ENCODE measurements at places on chromosomes 3 and 15.
A peak's percentile ranks its signal among the peaks of the same experiment; 100 is the strongest.

GRCh38 chr15:84911879-84912660, 27.6 kb downstream of the SLC28A1 start:
- no peak for DNase-seq

DNA sequence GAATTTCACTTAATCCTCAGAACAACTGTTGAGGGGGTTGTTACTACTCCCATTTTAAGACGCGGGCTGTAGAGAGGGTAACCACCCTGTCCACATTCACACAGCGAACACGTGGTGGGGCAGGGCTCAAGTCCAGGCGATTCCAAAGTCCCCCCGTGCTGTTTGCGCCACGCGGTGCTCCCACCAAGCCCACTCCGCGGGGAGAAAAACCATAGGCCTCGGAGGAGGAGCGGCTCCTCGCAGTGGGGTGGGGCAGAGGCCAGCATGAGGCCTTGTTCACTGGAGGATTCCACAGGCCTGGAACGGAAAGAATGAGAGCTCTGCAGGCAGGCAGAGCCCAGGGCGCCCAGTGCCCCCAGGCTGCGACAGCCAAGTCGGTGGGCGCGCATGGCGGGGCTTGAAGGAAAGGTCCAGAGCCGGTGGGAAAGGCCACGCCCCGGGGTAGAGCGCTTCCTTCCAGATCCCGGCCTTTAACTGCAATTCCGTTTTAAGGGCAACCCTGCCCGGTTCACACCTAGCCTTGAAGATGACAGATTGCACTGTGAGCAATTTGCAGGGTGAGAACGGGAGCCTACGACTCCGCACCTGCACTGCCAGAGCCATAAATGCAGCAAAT, 161.8 kb upstream of the TBL1XR1 start:
- peak; percentile 28 for DNase-seq

GRCh38 chr15:51726302-51727073, 11.0 kb downstream of the LYSMD2 start:
- DNase-seq, result no peak

DNA sequence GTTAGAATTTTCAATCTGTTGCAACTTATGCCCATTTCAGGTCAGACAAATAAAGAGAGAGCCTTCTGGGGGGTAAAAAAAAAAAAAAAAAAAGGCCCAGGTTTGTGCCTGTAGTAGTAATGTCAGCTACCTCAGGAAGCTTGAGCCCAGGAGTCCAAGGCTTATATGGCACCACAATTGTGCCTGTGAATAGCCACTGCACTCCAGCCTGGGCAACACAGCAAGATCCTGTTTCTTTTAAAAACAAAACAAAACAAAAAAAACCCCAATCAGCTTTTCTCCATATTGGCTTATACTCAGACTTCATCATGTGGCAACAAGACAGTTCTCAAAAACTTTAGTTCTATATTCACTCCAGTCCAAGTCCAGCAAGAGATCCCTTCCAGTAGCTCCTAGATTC, 8.4 kb upstream of the LRRFIP2 start:
- DNase-seq, result no peak

DNA sequence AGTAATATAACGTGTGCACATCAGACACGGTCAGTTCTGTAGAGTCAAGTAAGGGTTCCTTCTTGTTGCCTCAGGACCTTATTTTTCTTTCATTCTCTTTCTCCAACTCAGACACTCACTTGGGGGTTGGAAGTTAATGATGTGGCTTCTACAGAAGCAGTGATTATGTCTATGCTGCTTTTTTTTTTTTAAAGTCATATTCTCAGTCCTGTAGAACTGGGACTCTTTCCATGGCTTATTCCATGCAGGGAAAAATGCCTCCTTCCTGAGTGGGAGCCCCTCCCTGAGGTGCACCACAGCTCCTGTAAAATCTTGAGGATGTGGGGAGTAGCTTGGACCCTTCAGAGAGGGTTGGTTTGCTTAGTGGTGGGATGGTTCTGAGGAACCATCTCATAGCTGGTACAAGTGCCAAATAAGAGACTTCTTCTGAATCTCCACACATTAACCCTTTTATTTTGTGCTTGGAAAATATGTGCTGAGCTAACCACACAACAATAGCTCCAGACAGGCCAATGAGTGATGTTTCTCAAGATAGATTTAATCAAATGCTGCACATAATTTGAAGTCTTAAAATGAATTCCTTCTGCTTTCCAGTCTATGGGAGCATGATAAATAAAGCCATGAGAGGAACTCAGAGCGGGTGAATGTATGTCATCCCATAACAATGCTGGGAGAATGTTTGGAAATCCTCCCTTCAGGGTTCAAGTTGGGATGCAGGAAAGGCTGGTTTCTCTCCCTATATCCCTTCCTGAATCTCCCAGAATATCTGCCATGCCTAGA, 23.3 kb upstream of the FSTL1 start:
- DNase-seq, result no peak

DNA sequence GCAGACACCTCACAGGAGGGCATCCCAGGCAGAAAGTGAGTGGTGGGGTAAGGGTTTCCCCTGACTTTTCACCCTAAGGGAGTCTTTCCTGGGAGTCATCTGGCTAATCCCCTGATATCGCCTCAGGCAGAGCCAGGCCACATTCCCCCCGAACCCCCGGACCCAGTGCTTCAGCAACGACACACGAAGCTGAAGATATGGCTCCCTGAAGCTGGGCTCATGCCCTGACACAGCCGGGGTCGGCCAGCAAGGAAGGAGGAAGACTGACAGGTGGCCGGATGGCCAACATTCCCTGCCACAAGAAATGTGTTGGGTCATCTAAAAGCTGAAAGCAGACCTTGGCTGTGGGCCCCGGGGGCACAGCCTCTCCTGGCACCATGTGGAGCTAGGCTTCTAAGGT, 14.4 kb downstream of the CHST13 start:
- no peak for DNase-seq

GRCh38 chr3:157159037-157159761, 748 bp downstream of the CCNL1 start:
- DNase-seq, result peak; percentile 87

- DNase-seq, result no peak
Observed at GRCh38 chr3:59404064-59404463, 354.2 kb upstream of the CFAP20DC start.

DNA sequence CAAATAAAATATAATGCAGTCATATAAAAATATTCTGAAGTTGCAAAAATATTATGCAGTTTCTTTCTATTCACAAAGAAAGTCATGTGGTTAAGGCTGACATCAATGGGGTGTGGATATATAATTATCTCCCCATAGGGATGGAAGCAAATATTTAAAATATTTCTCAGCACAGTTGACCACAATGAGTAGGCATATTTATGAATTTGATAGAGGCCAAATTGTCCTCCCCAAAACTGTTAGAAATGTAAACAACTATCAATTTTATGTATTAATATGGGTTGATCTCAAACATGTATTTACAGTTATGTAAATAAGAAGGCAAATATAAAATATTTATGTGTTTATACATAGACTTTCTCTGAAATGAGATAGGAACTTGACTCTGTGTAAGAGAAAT, 246.0 kb upstream of the CBLB start:
- DNase-seq, result no peak

DNA sequence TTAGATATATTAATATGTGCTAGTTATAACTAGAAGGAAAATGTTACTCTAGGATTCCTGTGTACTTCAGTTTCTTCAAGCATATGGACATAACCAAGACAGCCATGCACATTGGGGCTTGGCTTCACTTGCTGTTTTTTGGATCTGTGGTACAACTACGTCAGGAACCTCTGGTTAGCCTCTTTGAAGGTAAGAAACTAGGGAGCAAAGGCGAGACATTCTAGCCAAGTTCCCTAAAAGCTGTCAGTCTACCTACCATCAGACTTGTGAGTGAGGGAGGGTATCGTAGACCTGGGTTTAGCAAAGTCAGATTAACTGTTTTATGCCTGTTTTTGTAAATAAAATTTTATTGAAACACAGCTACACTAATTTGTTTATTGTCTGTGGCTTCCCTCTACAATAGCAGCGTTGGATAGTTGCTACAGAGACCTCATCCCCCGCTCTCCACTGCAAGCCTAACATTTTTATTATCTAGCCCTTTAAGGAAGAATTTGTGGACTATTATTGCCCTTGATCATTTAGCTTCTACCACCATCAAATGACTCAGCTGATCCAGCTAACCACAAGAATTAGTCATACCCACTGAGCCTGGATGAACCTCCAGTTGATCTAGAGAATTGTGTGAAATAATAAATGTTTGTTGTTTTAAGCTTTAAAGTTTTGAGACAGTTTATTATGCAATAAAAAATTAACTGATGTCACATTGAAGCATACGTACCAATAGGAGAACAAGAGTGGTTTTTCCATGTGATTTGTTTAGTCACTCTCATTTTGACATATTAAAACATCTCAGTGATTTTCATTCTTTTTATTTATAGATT, 58.1 kb downstream of the RSRC1 start:
- DNase-seq, result no peak

DNA sequence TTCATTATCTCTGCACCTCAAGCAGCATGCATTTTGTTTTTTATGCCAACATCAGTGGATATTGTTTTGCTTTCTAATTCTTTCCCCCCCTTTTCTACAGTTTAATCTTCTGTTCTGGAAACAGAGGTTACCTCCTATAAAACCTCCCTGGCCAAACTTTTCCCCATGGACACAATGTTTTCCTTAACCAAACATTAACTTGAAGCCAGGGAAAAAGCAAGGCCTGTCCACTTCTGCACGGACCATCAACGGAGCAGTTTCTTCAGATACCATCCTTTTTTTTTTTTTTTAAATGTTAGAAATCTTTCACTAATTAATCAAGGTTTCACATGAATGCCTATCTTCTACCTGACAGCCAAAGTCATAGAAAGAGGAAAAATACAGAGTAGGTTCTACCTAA, 127.0 kb downstream of the ADAMTS9 start:
- no peak for DNase-seq

DNA sequence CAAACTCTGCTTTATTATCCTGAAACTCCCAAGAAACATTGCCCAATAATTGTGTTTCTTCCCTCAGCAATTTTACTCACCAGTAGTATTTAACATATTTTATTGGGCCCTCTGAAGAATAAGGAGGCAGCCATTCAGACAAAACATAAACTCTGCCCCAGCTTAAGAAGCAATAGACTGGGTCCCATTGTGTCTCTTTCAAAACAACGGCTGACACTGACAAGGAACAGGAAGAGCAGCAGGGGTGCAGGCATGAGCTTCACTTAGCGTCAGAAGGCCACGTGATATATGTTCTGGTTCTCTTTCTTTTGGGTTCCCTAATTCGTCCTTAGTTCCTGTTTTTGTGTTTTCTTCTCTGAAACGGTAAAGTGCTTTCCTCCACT, 242.3 kb downstream of the FHIT start:
- no peak for DNase-seq

DNA sequence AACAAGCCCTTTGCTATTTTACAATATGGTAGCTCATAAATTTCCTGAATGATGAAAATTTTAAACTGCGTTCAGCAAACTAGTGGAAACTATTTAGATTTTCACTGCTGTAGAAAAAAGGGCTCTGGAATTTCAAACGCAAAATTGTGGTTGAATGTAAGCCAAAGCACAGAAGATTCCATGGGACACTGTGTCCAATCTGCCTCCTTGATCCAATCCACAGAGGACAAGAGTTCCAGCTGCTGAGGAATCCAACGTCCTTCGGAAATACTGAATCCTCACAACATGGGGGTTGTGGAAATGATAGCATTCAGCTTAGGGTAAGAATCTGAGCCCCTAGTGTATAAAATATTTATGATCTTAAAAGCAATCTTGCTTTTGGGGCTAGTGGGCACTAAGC, 161.0 kb downstream of the PLD1 start:
- DNase-seq, result no peak

GRCh38 chr3:151265866-151266265, 12.5 kb downstream of the P2RY14 start:
- no peak for DNase-seq

- no peak for DNase-seq
Observed at GRCh38 chr15:69119683-69120395, 40.6 kb upstream of the GLCE start.

GRCh38 chr15:75891895-75892294, 11.8 kb upstream of the FBXO22 start:
- no peak for DNase-seq

GRCh38 chr3:120555657-120556509, 40.3 kb upstream of the NDUFB4 start:
- DNase-seq, result no peak

DNA sequence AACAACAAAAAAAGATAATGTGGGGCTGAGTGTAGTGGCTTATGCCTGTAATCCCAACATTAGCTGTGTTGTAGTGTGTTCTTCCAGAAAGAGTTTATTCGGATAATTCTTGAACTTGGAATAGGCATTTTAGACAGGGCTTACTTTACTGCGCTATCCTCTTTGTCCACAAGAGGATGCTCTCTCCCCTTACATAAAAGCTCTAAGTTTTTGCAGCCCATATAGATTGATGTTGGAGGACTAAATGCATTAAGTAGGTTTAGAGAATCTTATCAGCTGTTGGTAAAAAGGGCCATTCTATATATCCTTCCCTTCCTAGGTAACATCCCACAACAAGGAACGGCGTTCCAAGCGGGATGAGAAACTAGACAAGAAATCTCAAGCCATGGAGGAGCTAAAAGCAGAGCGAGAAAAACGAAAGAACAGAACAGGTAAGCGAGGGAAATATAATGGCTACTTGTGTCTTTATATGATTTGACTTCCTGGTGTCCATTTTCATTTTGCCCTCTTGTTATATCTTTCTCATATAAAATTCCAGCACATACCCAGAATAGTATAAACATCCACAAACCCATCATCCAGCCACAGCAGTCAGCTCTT, 27.8 kb upstream of the ITPKA start:
- DNase-seq, result no peak

DNA sequence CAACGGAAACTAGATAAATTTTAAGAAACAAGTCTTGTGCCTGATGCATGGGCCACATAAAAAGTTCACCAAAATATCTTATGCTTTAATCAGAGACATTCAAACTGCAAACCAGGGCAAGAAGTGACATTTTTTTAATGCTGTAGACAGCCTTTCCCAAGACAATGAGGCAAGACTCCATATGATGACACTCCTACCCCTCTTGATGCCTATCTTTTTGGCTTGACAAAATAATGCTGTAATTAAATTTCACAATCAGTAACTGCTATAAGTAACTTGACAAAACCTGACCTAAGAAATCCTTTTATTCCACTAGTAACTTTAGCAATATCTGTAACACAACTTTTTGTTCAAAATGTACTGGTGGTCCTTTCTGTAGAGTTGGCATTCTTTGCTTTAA, 48.7 kb downstream of the ECT2 start:
- DNase-seq, result no peak

GRCh38 chr3:63798949-63799348, 20.1 kb upstream of the C3orf49 start:
- no peak for DNase-seq

GRCh38 chr3:87420171-87420570, 143.8 kb upstream of the POU1F1 start:
- no peak for DNase-seq

- no peak for DNase-seq
Observed at GRCh38 chr3:122395582-122395981, 11.6 kb downstream of the FAM162A start.

- DNase-seq, result no peak
Observed at GRCh38 chr3:125177746-125178145, 34.8 kb downstream of the SLC12A8 start.

DNA sequence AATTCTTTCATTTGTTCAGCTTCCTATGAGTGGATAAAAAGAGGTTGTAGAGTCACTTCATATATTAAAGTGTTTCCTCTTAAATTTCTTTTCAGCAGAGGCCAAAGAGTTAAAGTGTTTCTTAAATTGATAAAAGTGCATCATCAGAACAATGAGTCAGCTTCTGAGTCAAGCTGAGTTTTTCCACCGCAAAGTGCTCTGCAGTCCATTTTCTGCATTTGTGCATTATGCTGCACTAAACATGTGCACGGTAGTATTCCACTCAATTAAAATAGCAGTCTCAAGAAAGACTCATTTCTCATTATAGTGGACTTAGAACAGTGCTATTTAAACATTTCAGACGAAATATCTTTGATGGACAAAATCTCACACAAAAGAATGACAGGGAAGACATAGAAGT, 152.0 kb downstream of the ZBBX start:
- DNase-seq, result no peak

All from T-helper 1 cell (primary cell).